T-helper 2 cell treated with Interferon-gamma antibody and Interleukin-4, amounts not matched to agents 100 ng/mL and 5 ng/mL, for 36 hours (primary cell): ENCODE measurements at places on chromosomes 2 and 18. TPM values are rescaled to one million over a fixed set of nuclear protein-coding genes. Genes with fewer than 3 reads are reported as not detected.

The CCDC148 gene
- not detected in 2 replicates for total RNA-seq

The IL36G gene
- total RNA-seq = not detected in 2 replicates

The MARCHF4 gene
- not detected in 2 replicates for total RNA-seq

The SULT1C4 gene
- not detected in 2 replicates for total RNA-seq

The RNF125 gene
- total RNA-seq = 52.8 and 54.7 TPM in 2 replicates

The G6PC2 gene
- not detected in 2 replicates for total RNA-seq
